ENCODE measurements at places on chromosomes 1 and 21.

- DNase-seq, result no peak
These were observed 20.0 kb downstream of the ZBTB40 start for GRCh38 chr1:22471610-22472009.

- no peak for DNase-seq
These were observed 7.7 kb downstream of the SNX27 start for GRCh38 chr1:151619489-151620093.

DNA sequence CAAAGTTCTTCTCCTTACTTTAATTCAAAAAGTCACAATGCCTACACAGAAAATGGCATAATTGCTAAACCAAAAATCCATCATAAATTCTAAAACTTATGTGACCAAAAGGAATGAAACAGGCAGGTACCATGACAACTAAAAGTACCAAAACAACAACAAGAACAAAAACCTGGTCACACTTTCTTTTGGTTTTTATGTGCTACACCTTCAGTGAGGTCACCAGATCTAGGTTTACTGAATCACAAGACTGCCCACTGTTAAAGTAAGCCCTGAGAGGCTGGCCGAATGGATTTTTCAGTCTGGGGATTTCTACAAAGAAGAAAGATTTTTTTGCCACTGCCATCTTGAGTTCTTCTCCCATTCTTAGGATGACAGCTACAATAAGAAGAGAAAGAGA is 583.0 kb upstream of the PKN2 start:
- DNase-seq, result no peak

- no peak for DNase-seq
These were observed 49.0 kb downstream of the SYT2 start for GRCh38 chr1:202661136-202661845.

- DNase-seq, result no peak
These were observed 880.2 kb downstream of the LTN1 start for GRCh38 chr21:28112511-28112910.

Measured in hippocampal formation (tissue), 2 donors.